ENCODE measurements at places on chromosomes 11 and 22.

- DNase-seq = no peak
These were observed 39.1 kb downstream of the CASP12 start for GRCh38 chr11:104858882-104859775.

GRCh38 chr11:64314805-64315561 is 2.4 kb downstream of the TRMT112 start:
- DNase-seq = no peak

GRCh38 chr22:44523981-44524759 is 26.1 kb upstream of the RTL6 start:
- peak; percentile 48 for DNase-seq

GRCh38 chr22:19691007-19691720 is 23.1 kb upstream of the SEPTIN5 start:
- no peak for DNase-seq

GRCh38 chr11:119473226-119473625 is 50.3 kb upstream of the THY1 start:
- DNase-seq = no peak

DNA sequence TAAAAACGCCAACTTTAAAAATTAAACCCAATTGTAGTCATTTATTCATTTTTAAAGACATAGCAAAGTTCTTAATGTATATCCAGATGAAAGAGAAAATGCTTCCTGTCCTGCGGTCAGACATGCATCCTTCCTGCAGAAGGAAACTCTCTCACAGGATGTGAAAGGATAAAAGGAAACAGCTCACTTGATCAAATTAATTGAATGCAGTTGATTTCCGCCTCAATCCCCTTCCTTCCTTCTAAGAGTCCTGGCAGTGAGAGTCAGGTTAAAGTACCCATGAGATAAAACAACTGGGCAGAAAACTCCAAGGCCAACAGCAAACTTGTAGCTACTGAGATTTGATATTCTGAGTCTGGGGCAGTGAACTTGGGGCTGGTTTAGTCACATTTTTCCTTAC is 38.5 kb downstream of the CWC15 start:
- no peak for DNase-seq

DNA sequence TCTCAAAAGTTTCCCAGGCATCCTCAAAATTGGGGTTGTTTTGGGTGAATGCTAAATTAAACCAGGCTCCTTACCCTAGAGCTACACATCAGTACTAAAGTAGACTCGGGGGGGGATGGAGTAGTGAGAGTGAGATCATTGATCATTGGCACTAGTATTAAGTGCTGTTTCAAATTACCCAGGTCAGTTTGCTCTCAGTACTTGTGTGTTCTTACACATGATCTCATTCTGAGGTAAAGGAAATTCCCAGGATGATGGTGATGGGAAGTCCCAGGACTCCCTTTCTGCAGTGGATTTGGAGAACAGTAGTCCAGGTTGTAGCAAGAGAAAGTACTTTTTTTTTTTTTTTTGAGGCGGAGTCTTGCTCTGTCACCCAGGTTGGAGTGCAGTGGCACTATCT is 12.5 kb downstream of the RBM4 start:
- peak; percentile 26 for DNase-seq

DNA sequence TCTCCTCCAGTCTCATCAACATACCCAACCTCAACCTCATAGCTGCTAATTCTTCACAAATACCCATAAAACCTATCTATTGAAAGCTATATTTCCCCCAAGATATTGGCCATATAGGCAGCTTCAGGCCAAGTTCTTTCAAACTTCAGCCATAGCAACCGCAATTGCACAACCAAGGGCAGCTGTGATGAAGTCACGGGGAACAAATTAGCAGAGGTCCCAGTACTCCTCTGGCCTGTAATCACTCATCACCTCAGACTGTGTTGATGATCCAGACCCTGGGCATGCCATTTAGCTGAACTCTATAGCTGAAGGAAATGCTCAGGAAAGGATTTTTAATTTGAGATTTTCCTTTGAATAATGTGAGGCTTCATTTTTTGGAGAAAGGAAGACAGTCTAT is 84.1 kb downstream of the SLC1A2 start:
- no peak for DNase-seq

- no peak for DNase-seq
These were observed 505.4 kb downstream of the NELL1 start for GRCh38 chr11:21174781-21175180.

- no peak for DNase-seq
These were observed 423.4 kb downstream of the GUCY1A2 start for GRCh38 chr11:106594751-106595351.

DNA sequence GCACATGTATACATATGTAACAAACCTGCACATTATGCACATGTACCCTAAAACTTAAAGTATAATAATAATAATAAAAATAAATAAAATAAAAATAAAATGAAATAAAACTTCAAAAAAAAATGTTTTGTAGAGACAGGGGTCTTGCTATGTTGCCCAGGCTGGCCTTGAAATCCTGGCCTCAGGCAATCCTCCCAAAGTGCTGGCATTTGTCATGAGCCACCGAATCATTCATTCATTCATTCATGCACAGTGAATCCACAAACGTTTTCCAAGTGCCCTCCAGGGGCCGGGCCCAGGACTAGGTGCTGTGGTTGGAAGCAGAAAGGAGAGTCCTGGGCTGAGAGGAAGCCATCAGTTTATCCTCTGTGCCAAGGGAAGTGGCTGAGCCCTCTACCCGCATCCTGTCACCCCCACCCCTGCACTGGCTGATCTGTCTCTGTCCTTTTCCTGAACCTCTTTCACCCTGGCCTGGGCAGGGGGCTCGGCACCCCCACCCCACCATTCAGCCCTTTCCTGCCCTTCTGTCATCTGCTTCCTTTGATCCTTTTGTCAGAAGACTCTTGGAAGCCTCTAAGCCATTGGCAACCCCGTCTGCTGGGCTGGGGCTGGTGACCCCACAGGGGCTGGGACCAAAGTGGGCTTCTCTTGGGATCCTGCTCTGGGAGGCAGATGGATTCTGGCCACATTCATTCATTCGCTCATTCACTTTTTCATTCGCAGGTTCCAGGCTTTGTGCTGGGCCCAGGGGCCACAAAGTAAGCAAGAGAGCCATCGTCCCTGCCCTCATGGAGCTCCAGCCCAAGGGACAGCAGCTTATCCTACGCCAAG is 84.3 kb downstream of the IGLL1 start:
- no peak for DNase-seq

- DNase-seq = no peak
These were observed 7.4 kb downstream of the MAPK8IP1 start for GRCh38 chr11:45892856-45893255.

- DNase-seq = no peak
These were observed 25.8 kb upstream of the FXYD6 start for GRCh38 chr11:117902001-117902845.

DNA sequence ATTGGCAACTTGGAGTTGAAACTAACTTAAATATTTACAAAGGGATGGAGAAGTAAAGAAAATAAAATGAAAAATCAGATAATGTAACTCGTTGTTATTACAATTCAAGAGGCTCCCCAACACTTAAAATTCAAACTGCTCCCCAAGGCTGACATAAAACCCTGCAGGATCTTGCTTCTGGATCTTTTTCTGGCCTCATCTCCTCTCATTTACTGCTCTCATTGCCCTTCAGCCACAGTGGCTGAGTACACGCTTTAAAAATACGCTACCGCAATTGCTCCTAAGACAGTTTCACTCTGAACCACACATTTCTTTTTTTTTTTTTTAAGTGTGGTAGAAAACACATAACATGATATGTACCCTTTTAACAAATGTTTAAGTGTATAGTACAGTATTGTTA is 718.1 kb upstream of the ANO3 start:
- DNase-seq = no peak

DNA sequence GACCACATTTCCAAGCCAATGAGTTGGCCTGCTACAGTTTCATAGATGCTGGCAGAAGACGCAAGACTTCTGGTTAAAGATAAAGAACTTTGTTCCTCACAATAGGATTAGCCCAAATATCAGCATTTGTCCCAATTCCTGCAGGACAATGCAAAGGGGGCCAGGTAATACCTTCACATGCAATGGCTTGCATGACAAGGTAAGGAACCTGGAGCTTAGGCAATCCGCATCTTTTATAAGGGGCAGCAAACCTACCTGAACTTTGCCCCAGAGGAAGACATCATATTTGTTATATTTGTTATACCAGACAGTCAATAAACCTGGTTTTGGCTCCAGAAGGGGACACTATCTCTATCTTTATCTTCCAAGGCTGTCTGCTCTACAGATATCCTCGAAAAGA is 5.3 kb downstream of the P2RY6 start:
- no peak for DNase-seq

- DNase-seq = no peak
These were observed 7.0 kb upstream of the TNFRSF13C start for GRCh38 chr22:41933411-41934177.

DNA sequence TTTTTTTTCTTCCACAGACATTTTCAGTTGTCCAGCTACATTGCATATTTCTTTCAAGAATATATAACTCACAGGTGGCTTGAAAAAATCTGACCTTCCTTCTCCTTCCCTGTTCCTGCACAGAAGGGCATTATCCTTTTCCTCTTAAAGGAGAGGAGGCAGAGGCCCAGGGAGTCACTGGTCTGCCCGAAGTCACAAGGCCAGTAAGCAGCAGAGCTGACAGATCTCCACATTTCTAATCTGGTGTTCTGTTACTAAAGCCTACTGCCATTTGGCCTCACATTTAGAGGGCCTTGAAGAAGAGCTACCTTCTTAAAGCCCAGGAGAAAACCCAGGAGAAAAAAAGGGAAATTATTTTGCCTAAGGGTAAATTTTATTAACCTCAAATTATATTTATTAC is 12.3 kb downstream of the ENDOD1 start:
- no peak for DNase-seq

GRCh38 chr11:67642173-67643120 is 2.9 kb upstream of the TBX10 start:
- no peak for DNase-seq

GRCh38 chr11:107182978-107183377 is 164.7 kb upstream of the GUCY1A2 start:
- DNase-seq = peak; percentile 41

- DNase-seq = no peak
These were observed 39.4 kb downstream of the SWAP70 start for GRCh38 chr11:9703280-9703679.

- no peak for DNase-seq
These were observed 9.9 kb downstream of the SYNGR1 start for GRCh38 chr22:39359659-39360195.

- DNase-seq = peak; percentile 95
These were observed 22.0 kb downstream of the TBRG1 start for GRCh38 chr11:124644426-124645280.

DNA sequence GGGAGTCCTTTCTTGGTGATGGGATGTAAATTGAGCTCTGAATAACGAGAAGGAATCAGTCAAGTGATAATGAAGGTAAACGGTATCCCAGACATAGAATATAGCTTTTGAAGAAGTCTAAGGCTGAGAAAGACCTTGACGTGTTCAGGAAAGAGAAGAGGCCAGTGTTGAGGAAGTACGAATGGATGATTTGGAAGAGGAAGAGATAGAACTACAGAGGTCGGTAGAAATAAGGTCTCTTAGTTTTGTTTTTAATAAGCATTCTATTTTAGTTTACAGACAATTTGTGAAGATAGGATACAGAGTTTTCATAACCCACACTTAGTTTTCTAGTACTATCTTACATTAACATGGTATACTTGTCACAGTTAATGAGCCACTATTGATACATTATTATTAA is 1598.1 kb downstream of the FAM181B start:
- DNase-seq = no peak

DNA sequence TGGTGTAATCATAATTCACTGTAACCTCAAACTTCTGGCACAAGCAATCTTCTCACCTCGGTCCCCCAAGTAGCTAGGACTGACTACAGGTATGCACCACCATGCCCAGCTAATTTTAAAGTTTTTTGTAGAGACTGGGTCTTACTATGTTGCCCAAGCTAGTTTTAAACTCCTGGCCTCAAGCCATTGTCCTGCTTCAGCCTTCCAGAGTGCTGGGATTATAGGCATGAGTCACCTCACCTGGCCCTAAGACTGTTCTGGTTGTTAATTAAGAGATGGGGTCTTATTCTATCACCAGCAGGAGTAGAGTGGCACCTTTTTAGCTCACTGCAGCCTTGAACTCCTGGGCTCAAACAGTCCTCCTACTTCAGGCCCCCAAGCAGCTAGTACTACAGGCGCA is 52.0 kb upstream of the DEPDC7 start:
- DNase-seq = peak; percentile 8

DNA sequence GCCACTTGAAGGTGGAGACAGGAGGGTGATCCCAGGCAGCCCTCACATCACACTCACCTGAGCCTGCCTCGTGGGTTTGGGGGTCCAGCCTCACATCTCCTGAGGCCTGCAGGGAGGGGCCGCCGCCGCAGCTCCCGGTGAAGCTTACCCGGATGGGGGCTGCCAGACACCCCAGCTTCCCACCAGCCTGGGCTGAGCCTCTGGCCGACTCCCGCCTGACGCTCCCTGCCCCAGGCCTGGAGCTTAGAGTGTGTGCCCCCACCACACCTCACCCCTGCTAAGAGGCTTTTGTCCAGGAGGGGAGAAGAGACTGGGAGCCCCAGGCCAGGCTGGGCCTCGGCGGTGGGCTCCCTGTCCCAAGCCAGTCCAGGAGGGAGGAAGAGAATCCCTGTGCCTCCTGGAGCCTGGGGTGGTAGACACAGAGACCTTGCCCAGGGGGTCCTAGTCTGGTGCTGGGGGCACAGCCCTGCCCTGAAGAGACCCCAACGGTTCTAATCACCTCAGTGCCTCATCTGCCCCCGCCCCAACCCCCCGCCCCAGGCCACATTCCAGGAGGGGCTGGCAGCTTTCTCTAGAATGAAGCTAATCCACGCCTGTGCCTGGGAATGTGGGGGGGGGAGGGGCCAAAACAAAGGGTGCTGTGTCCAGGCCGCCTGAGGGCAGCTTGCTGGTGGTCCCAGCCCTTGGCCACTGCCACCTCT is at the start of gene SLC16A8:
SLC16A8 (minus strand) TSS at position 254 of the 701 bp plus-strand sequence. CDS start 1,311 bp downstream, outside the sequence.
- peak; percentile 36 for DNase-seq

DNA sequence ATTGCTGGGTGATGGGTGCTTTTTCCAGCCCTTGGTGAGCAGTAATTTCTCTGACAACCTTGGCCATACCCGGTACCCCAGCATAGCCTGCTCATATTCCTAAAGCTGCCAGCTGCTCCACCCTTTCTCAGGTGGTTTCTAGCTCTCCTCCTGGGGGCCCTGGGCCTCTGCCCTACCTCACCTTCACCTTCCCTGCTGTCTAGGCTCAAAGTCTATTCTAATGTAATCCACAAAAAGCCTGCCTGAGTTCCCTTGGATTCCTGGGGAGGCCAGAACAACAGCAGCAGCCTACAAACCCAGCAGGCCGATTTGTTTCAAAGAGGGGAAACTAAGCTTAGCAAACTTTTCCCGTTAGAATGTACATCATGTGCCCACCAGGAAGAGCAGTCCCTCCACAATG is 117.6 kb downstream of the DSCAML1 start:
- DNase-seq = no peak

- peak; percentile 47 for DNase-seq
These were observed 77.5 kb downstream of the AMOTL1 start for GRCh38 chr11:94845622-94846021.

GRCh38 chr11:64334764-64335735 is 5.0 kb upstream of the CCDC88B start:
- DNase-seq = peak; percentile 93

- DNase-seq = no peak
These were observed 57.7 kb downstream of the TEAD1 start for GRCh38 chr11:12731841-12732336.

GRCh38 chr22:28426346-28427132 is 253.1 kb downstream of the TTC28 start:
- DNase-seq = peak; percentile 29

GRCh38 chr22:47406180-47406834 is 643.9 kb downstream of the TBC1D22A start:
- no peak for DNase-seq

Data from astrocyte of the hippocampus (primary cell).